ENCODE measurements at places on chromosomes 5 and 9.
A peak's percentile ranks its signal among the peaks of the same experiment; 100 is the strongest.

DNA sequence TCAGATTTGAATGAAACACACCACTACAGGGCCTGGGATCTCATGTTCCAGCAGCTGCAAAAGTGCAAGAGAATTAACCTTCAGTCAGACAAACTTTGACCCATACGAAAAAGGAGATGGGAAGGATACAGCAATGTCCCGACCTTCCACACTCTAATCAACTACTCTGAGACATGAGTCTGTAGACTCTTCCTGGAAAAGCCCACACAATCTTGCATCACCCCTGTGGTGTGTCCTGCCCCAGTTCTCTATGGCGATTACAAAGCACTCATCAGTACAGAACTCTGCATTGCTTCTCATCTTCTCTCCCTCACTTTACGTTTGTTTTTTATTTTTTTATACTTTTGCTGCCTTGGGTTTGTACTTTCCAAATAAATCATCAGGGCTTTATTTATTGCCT lies 241.0 kb upstream of the KIF2A start:
- DNase-seq, result no peak

DNA sequence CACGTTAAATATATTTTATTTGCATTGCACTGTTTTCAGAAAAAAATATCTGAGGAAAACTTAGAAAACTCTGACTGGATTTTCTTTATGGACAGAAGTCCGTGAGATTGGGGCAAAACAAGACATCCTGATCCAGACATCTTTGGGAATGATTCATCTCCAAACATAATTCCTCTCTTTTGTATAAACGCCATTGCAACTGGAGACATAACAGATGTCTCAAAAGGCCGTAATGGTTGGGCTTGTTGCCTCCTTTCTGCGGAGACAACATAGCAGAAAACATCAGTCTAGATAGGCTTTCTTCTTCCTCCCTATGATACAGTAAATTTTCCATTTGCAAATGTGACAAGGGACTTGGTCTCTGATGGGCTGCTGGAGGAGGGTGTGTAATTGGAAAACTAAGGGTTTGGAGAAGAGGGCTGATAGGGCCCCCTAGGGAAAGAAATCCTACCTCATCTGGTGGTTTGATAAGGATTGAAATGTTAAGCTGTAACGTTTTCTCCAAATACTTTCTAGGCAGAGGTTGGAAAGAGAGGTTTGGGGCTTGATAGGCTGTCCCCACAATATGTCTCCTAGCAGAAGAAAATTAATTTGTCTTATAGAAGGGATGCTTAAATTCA lies 631.5 kb upstream of the ST8SIA4 start:
- DNase-seq, result no peak

DNA sequence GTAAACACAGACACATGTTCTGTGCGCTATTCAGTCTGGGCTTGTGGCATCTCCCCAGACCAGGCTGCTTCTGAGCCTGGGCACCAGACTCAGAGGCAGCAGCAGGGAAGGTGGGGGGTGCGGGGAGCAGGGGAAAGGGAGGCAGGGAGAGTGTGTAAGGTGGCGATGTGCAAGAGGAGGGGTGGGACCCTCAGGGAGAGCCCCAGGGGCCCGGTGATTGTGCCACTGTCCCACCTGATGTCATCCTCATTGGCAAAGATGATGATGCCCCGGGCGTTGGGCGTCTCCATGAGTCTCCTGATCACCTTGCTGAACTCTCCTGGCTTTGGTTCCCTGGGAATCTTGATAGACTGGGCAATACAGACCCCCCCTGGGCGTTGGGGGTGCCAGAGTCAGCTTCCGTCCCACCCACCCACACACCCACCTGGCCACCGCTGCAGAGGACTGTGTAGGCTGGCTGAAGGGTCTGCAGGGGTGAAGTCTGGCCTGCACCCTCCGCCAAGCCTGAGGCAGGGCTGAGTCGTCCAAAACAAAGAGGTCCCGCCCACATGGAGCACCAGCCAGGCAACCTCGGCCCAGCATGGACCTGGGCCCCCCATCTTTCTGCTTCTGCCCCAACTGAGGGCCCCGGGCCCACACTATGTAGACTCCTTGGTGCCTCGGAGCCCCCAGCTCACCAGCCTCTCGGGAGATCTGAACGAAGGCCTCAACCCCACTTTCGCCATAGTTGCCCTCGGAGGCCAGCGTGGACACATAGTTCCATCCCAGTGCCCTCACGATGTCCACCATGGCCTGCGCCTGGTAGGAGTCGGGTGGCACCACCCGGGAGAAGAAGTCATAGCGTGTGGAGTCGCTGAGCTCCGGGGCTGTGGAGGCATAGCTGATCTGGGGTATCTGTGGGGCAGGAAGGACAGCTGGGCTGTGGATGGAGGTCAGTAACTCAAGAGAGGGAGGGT lies 3.7 kb downstream of the GRM6 start:
- no peak for DNase-seq

DNA sequence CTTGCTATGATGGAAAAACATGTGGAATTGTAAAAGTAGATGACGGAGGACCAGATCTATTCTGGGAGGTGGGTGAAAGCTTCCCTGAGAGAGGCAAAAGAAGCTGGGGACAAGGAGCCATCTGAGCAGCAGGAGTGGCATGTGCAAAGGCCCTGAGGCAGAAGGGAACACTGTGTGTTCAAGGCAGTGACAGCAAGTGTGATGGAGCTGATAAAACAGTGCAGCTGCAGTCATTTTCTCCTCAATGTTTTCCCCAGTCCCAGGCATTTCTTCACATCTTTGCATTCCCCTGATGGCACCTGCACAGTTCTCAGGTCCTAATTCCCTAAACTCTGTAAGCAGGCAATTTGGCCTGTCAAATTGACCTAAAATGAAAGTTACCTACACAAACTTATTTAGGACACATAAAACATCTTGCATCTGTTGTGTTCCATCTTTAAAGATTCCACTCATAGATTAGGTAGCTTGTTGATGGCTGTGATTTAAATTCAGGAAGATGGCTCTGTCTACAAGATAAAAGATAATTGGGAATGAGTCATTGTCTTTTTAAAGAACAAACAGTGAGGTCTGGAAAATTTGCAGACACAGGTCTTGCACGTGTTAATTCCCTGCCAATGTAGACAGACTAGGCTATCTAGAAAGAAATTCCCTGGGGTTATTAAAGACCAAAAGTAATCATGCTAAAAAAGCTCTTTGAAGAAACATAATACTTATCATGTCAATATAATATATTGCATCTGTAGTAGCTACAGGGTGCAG lies 289.6 kb upstream of the SGCD start:
- no peak for DNase-seq

GRCh38 chr5:98795243-98795642 lies 21.8 kb downstream of the RGMB start:
- DNase-seq, result no peak

- no peak for DNase-seq
Observed at GRCh38 chr9:72925126-72925789, 27.6 kb downstream of the ALDH1A1 start.

DNA sequence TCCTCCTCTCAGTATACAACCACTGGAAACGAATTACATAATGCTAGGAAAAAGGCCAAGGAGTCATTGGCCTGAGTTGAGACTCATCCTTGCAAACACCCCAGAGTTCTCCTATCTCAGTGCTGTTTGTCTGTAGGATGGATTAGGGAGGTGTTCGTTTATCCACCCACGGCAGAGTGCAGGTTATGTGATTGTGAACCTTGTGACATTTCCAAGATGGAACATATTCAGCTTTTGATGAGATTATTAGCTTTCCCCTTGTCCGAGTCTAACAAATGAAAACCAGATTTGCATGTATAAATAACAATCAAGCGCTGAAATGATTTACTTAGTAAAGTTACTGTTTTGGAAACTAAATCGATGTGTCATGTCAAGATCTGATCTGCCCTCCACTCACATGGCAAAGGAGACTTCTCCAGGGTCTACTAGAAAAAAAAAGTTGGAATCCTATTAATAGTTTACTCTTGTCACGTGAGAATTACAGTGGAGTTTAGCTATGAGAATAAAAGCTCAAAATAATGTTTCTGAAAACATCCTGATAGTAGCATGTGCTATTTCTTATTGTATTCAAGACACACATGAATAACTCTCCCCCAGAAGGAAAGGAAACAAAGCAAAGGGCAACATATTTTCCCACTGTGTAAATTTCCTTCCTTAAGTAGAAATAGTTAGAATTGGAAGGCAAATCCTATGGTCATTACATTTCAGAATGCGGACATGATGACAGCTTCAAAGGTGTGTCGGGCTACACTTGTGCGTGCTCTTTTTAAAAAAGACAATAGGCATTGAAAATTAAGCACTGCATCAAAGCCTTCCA lies 600.4 kb downstream of the EBF1 start:
- DNase-seq, result no peak

- DNase-seq, result no peak
Observed at GRCh38 chr5:36367524-36367923, 65.8 kb upstream of the RANBP3L start.

DNA sequence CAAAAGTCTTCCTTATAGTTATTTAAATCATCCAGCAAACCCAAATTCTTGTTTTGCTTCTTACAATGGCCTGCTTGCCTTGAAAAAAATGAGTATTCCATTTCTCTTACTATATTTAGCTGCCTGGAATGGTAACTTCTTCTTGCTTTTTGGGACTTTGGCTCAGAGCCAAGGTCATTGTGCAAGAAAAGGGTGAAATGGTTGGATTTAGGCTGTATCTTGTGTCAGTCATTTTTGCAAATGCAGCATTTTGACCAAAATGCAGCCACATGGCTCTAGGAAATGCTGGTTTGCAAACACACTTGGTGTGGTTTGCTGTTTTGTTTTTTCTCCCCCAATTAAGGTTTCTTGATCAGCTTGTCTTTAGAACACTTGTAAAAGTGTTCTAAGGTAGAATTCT lies 133.3 kb upstream of the ELL2 start:
- no peak for DNase-seq

- DNase-seq, result no peak
Observed at GRCh38 chr5:72314571-72315172, 5.4 kb downstream of the MRPS27 start.

DNA sequence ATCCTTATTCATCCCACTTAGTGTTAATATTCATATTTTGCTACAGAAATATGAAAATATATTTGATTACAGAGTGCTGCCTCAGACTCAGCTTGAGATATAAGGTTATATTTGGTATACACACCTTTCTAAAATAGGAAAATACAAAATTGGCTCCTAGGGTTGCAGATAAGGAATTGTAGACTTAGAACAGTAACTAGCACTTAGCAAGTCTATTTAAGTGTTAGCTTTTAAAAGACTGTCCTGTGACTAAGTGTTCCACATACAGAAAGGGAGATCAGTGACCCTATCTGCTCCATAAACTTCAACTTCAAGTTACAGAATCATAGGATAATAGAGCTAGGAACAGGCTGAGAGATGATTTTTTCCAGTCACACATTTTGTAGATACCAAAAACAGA lies 607.0 kb downstream of the ZNF608 start:
- DNase-seq, result no peak

- no peak for DNase-seq
Observed at GRCh38 chr9:93582115-93582514, 5.7 kb downstream of the PHF2 start.

GRCh38 chr9:89418882-89419640 lies 78.9 kb downstream of the SEMA4D start:
- no peak for DNase-seq

- DNase-seq, result no peak
Observed at GRCh38 chr9:107280543-107280942, 2.5 kb upstream of the RAD23B start.

- DNase-seq, result no peak
Observed at GRCh38 chr5:14935341-14935740, 63.8 kb upstream of the ANKH start.

DNA sequence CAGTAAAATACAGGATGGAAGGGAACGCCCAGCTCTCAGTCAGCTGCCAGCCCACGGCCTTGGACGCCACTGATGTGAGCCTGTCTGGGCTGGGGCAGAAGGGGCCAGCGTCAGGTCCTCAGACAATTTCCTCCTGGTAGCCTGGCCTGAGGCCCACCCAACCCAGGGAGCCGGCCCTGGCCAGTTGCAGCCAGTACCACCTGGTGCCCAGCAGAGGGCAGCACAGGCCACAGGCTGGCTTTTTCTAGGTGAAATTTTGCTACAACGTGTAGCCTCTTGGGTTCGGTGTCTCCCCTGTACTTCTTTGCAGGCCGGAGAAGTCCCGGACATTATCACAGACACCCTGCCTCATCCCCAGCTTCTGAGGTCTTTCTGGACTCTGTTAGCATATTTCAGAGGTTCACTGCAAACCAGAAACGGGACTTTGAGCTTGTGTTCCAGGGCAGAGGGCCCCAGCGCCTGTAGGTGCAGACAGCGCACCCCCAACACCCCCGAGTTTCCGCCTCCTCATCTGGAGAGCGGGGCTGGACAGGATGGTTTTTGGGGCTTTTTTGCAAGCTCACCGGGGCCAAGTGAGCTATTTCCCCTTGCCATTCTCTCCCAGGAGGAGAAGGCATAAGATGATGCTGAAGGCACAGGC lies 45.9 kb upstream of the KCNMB1 start:
- DNase-seq, result peak; percentile 58

GRCh38 chr9:84059936-84060335 lies 79.3 kb downstream of the RMI1 start:
- DNase-seq, result no peak

DNA sequence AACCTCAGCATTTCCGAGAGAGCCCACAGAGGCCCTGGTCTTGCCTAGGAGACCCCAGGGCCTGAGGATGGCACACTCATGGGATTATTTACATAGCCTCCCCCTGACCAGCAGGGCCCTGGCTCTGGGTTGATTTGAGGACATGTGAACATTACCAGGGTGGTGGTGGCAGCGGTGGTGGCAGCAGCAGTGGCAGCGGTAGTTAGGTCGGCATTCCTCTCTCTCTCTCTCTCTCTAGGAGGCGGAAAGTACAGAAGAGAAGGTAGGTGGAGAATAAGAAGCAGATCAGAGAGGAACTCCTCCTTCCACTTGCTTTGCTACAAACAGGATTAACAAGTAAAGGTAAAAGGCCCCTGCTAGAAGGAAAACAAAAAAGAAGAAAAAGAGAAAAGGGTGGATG lies 39.3 kb downstream of the B4GALT1 start:
- DNase-seq, result no peak

DNA sequence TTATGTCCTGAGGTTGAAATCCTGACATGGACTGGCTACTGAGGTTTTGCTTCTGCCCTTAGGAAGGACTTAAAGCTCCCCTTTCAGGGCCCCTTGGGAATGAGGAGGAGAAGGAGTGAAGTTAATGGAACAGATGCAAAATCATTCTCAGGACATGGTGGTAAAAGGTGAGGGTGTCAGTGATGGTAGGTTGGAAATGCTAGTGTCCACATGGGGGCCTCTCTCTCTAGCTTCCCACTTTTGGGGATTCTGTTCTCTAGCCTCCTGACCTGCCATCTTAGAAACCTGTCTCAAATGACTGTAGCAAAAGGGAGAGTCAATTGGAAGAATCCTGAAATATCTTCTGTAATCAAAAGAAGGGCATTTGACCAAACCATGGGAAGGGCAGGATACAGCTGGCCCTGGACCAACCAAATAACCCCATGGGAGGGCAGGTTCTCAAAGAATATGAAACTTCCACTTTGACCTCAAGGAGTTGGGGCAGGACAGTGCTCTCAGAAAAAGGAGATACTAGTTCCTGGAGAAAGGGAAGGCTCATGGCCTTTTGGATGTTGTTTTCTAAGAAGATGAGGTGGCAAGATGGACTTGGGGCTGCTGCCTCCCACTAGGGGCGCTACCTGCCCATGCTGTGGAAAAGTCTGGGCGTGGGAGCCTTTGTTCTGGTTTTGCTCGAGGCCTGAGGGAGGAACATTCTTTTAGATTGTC lies 21.2 kb upstream of the MLANA start:
- peak; percentile 24 for DNase-seq

GRCh38 chr5:132750471-132751230 lies 3.4 kb downstream of the CCNI2 start:
- no peak for DNase-seq

All from BE2C (cell line).